ENCODE measurements at places on chromosomes 6 and 20.

DNA sequence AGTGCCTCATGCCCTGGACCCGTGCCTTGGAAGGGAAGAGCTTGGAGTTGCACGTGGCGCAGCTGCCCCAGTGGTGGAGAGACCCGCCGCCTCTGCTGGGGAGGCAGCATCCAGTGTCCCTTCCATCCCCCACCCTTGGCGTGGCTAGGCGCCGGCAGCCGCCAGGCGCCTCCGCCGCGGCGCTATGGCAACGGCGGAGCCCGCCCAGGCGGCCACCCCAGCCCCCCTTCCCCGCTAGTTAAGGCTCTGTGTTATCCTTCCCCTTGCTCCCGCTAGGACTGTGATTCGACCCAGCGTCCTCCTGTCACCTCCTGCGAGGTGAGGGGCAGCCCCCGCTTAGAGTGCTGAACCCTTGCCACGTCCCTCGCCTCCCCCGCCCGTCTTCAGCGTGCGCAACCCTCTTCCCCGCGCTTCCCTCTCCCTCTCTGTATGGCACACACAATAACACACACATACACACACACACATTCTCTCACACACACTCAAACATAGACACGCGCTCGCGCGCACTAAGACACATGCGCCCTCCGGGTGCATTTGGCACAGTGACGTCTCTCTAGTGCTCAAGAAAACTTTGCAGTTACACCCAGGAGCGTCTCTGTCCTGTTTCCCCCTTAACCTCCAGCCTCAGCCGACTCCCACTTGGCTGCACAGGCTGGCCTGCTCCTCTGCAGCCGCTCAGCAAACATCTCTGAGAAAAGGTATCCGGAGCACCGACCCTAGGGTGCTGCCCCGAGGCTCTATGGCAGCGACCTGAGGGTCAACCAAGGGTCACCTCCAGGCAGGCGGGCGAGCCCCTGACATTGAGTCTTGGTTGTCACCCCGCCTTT is 8.5 kb downstream of the GRIK2 start:
- DNase-seq, result no peak

GRCh38 chr6:76495909-76496308 is 423.4 kb upstream of the IMPG1 start:
- DNase-seq, result no peak

GRCh38 chr6:156564127-156564806 is 212.9 kb upstream of the ARID1B start:
- peak; percentile 14 for DNase-seq

DNA sequence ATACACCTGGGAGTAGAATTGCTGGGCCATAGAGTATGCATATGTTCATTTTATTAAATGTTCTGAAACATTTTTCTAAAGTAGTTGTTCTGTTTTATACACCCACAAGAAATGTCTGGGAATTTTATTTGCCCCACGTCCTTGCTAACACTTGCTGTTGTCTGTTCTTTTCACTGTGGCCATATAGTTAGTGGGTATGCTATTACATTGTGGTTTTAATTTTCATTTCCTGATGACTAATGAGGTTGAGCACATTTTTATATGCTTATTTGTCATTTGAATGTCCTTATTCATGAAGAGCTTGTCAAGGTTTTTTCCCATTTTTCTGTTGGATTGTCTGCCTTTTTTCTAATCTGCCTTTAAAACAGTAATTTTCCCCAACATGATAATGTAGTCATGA is 41.5 kb upstream of the TGM3 start:
- DNase-seq, result no peak

DNA sequence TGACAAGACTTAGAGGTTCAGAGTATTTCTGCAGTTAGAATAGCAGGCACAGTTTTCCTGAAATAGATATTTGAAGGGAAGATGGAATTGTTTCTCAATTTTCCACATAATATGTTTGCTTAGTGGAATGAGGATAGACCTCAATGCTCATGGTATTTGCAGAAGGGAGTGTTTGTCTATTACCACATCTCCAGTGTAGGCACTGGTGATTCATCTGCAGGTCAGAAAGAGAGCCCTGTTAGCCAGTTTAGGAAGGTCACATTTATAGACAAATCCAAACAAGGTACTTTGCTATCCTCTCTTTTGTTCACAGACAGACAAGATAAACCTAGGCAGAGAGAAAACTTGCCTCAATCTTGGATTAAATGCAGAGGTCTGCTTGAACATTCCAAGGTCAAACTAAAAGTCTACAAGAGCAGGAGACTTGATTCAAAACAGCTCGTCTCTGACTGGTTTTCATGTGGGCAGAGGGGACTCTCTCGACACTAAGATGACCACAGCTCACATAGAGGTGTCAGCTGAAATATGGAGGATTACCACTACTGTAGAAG is 22.8 kb downstream of the ISM1 start:
- DNase-seq, result peak; percentile 52

GRCh38 chr20:62772990-62773844 is 23.1 kb upstream of the MRGBP start:
- no peak for DNase-seq

GRCh38 chr6:164230259-164230658 is 815.7 kb downstream of the QKI start:
- no peak for DNase-seq

DNA sequence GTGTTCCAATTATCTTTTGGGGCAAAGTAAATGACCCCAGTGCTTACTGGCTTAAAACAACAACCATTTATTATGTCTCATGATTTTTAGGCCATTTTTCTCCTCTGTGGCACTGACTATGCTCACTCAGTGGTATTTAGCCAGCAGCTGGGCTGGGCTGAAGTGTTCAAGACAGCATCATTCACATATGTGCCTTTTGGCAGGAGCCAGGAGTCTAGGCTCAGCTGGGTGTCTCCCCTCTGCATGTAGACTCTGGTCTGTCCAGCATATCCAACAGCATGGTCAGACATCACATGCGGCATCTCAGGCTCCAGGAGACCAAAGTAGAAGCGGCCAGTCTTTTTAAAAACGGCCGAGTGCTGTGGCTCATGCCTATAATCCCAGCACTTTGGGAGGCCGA is 120.3 kb upstream of the TOP1 start:
- no peak for DNase-seq

DNA sequence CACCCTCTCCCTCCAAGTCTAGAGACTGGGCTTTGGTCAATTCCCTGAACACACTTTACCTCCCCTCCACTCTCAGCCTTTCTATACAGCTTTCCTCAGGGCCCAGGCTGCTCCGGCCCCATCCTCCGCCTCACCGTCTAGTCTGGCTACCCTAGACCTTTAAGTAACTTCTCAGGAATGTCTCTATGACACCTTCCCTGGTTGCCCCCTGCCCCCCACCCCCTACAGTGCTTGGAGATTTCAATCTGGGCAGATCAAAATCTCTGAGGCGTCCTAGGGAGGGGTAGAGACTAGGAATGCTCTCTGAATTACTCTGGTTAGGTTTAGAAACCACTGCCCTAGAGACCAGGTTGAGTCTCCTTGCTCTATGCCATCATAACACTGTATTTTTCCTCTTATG is 6.1 kb downstream of the UBE2J1 start:
- DNase-seq, result no peak

DNA sequence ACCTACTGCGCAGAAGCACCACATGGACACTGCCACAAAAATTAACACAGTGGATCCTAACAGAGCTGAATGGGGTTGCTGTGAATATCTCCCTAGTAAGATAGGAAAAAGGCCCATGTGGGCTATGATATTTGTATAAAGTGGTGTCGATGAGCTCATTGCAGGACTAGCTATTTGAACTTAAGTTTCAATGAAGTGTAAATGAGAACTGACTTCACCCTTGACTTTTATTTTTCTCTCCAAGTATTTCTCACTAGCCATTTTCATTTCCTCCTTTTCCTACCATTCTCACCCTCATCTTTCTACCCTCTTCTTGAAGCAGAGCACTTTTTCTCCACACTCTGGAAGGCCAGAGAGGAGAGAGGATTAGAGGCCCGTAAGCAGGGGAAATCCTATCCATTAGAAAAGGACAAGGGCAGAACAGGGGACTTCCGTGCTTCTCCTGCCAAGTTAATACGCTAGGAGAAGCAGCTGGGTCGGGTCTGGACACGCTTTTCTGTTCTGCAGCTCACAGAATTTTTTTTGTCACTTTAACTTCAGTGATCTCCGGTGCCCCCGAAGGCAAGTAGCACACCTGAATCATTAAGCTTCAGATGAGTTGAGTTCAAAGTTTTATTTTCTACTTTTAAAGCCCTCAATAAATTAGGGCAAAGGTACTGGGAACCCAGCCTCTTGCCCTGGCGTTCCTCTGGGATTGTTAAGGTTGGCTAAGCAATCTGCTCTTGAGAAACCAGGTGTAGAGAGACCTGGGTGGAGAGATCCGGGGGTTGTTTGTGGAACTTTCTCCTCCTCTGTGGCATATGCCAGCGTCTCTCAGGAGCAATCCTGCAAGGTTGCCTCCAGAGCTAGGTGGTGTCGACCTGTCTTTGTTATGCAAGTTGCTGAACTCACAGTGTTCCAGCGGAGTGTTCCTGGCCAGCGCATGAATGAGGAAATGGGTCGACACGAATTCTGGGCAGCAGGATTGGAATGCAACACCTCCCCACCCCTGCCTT is 56.2 kb upstream of the ARID1B start:
- DNase-seq, result no peak

- no peak for DNase-seq
Measured at GRCh38 chr6:63395381-63395780, 75.6 kb upstream of the LGSN start.

DNA sequence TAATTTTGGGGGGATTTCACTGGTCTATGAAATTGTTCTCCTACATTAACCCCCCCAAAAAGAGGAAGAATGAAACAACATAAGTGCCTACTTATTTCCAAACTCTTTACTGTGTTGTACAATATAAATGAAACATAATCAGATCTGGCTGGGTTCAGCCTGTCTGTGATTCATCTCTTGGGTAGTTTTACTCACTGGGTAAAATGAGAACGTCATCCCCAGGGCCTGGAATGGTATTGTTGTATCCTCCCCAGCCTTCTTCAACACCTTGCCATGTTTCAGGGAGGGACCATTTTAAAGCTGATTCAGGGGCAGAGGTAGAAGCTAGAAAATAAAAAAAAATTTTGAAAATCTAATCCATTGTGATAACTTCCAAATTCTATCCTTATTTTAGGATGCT is 256.7 kb downstream of the PKHD1 start:
- DNase-seq, result no peak

GRCh38 chr6:18741741-18742140 is 354.6 kb downstream of the RNF144B start:
- DNase-seq, result no peak

DNA sequence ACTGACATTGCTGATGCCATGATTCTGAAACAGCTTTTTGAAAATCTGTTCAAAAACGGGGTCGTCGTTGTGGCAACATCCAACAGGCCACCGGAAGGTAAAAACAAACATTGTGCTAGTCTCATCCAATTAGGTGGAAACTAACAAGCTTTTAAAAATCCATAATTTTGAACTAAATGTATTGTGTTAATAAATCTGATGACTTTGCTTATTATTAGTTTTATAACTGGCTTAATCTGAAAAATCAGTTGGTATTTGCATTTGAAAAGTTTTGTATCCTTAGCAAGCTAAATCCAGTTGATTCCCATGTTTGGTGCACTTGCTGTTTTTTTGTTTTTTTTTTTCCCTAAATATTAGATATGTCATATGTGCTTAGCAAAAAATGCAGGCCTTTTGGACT is 71.4 kb downstream of the AFG1L start:
- no peak for DNase-seq

DNA sequence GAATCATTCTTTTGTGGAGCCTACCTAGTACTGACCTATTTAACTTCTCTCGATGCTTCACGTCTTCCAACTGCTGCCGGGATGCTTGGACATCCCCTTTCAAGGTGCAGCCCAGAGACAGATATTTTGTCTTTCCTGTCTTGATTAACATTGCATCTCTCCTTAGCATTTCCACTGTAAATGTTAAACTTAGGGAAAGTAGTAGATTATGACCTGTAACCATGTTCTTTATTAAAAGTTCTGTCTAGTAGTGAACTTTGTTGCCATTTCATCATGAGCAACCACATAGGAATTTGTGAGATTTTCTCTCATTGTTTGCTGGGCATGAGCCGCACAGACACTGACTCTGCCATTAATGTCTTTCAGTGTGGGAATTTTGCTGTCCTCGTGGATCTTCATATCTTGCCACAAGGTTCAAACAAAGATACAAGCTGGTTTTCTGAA is 117.9 kb downstream of the JAG1 start:
- DNase-seq, result peak; percentile 20

DNA sequence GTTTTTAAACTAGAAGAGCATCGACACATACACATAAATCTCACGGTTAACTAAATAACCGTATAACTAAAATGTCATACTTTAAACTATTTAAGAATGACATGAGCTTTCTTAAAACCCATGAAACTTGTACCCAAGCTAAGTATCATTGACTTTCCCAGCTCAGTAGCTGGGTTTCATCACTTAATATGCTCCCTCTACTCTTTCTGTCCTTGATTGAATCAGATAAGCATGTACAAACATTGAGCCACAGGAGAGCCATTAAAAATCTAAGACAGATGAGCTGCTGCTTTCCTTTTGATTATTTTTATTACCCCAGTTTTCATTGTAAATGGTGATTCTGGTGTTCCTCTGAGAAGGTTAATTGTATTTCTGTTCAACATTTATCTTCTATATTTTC is 115.8 kb downstream of the FOXO3 start:
- DNase-seq, result no peak

GRCh38 chr6:40841721-40842120 is 197.3 kb downstream of the UNC5CL start:
- no peak for DNase-seq

GRCh38 chr20:43431134-43431519 is 26.6 kb upstream of the SRSF6 start:
- DNase-seq, result no peak

DNA sequence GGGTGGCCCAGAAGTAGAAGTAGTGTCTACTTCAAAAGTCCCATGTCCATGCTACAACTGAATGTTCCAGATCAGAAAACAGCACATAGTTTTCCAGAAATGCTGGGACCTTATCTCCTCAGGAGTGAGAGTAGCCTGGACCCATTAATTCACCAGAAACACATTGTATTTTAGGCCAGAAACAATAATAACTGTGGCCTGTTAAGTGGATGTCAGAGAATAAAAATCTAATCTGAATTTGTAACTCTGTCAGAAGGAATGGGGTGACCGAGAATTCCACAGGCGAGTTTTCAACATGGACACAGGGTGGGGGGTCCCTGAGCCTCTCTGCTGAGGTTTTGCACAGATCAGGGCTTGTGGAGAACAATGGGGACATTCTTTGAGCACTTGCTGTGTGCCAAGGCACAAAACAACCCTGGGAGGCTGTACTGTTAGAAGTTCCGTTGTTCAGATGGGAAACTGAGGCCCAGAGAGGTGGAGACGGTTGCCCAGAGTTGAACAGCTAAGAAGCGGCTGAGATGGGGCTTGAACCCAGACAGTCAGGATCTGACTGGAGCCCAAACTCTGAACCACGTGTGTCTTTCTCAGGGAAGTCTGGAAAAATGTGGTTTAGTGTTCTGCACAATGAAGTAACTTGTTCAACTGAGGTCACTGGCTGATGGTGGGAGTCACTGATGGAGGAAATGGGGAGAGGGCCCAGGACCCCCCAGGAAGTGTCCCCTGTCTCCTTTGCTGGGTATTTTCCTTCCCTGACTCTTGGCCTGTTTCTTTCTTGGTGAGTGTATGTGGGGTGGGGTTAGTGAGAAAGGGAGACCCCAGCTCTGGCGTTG is 44.2 kb downstream of the SNAI1 start:
- no peak for DNase-seq
